ENCODE measurements at places on chromosomes 2 and 18.

- no peak for DNase-seq
Observed at GRCh38 chr2:46067501-46068305, 229.5 kb upstream of the EPAS1 start.

- DNase-seq, result no peak
Observed at GRCh38 chr18:72197591-72197990, 346.6 kb downstream of the CBLN2 start.

DNA sequence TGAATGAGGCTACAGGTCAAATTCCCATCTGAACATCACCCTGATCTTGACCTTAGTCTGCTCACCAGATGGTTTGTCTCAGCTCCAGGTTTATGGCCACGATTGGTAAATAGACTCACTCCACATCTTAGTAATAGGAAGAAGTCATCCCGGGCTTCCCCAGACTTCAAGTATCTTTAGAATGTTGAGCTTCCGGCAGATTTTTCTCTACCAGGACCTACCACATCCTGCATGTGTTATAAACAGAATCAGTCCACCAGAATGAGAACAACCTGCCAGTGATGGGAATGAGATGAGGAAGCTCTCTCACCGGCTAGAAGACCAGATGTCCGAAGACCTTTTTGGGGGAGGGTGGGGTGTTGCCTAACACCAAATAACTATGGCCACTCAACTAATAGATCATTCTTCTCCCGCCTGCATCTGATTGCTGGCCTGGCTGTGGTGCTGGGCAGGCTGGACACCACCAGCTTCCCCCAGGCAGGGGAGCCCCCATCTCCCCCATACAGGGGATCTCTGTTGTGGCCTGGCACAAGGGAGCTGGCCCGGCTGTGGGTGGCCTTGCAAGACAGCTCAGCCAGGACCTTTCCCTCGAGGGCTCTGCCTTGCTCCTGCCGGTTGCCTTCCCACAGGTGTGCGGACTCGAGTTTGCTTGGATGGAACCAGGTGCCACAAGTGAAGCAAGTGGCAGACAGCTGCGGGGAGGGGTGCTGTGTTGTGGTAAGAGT, 88.5 kb downstream of the SH3RF3 start:
- no peak for DNase-seq

DNA sequence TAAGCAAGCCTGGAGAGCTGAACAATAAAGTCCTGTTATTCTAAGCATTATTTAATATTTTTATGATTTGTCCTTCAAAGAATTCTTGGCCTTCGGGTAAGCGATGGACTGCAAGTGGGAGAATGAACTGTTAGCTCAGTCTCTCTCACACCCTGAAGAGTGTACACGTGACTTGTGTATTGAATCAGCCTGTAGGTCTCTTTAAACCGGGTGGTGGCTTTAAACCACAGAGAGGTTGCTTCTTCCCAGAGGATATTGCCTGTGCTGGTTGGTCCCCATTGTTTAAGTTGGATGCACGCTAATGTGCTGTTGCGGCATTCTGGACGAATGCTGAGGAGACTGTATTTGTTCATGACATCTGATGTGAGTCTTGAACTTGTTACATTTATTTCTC, 183.3 kb downstream of the LTBP1 start:
- DNase-seq, result no peak

- DNase-seq, result no peak
Observed at GRCh38 chr2:47295981-47296635, 106.8 kb upstream of the MSH2 start.

GRCh38 chr2:211994806-211995205, 543.8 kb downstream of the ERBB4 start:
- no peak for DNase-seq

DNA sequence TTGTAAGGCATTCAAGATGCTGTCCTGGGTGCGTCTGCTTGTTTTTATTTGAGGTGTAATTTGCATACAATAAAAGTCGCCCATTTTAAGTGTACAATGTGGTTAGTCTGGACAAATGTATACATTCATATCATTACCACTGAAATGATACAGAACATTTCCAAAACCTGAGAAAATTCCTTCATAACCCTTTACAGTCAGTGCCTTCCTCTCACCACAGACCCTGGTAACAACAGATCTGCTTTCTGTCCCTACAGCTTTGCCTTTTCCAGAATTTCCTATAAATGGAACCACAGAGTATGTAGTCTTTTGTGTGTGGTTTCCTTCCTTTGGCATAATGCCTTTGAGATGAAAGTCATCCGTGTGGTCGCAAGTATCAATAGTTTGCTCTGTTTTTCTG, 45.8 kb upstream of the NFU1 start:
- DNase-seq, result no peak

DNA sequence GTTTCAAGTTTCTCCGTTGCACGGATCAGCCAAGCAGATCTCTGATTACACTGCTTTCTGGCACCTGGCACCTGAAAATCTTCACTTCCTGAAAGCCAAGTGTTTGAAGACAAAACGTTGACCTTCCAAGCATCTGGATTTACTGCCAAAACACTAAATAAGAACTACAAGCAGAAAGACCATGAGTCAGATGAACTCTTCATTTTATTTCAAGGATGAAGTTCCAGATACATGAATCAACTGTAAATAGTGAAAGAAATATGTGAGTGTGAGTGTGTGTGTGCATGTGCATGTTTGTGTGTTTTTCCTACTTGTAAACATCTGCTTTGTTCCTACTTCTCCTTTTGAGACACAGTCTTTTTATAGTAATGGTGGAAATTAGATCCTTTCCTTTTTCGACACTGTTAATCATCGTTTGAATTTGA, 60.0 kb upstream of the DTNA start:
- no peak for DNase-seq

DNA sequence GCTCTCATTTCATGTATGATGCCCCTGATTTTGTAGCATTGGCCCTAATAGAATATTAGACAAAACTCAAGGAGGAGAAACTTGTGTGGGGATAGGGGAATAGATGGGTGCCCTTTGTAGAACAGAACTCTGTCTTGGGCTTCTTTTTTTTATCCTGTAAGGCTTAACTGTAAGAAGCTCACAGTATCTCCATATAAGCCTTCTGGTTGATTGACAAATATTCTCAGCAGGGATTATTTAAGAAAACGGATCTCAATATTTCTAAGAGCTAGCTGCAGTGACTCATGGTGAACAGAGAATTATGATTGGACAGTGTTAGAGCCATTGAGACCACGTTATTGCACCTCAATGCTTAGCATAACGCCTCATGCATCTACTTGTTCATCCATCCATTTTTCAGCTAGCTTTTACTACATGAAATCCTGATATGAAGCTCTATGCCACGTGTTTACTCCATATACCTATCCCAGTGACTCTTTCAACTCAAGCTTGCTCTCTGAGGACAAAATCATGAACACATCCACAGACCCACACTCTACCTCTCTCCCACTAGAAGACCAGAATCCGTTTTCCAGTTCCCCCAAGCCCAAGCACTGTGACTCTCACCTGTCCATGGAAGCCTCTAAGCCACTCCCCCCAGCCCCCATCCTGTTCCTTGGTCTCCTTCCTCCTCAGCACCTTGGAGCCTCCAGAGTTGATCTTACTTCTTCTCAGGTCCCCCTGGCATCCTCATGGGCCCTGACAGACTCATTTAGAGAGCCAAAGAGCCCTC, 99.2 kb downstream of the BCL2L11 start:
- no peak for DNase-seq

GRCh38 chr2:218291318-218292047, 820 bp downstream of the TMBIM1 start:
- no peak for DNase-seq

DNA sequence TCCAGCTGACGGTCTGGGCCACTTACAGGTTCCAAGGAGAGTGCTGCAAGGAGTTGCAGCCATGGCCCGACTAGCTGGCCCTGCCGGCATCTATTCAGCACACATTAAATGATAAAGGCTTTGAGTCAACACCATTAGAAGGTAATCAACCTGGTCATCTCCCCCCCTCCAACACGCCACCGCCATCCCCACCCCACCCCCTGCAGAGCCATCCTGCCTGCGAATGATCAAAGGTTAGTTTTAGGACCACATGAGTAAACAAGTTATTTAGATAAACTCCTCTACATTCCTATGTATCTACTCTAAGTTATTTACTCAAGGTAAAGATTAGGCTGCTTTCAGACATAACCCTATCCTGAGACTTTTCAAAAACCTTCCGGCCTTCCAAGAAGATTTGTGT, 349.3 kb upstream of the SLC39A10 start:
- DNase-seq, result no peak
